ENCODE measurements at places on chromosomes 7 and 10. TPM values are rescaled to one million over a fixed set of nuclear protein-coding genes. Genes with fewer than 3 reads are reported as not detected.

Gene C7orf33
- not detected for total RNA-seq

DNA sequence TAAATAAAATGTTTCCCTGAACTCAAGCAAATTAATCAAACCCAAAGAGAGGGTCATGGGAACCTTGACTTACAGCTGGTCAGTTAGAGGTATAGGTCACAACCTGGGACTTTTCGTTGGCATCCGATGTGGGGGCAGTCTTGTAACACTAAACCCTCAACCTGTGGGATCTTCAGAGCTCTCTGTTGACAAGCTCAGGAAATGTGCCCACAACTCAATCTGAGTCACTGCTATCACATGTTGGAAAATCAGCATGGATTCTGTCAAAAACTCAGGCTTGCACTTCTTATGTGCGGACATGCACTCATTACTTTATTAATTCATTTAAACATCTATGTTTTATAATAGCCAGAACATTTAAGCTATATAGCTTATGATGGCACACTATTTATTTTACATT is 424.6 kb upstream of the SORCS1 start:
- no peaks in the 10 kb centered on the region for H3K4me1 ChIP-seq
- H3K4me3 ChIP-seq, result no peak overlapping the region
- no peak overlapping the region for H3K27ac ChIP-seq
- no peaks in the 10 kb centered on the region for H3K36me3 ChIP-seq
- H3K27me3 ChIP-seq, result no peaks in the 10 kb centered on the region
- DNase-seq, result no peak

DNA sequence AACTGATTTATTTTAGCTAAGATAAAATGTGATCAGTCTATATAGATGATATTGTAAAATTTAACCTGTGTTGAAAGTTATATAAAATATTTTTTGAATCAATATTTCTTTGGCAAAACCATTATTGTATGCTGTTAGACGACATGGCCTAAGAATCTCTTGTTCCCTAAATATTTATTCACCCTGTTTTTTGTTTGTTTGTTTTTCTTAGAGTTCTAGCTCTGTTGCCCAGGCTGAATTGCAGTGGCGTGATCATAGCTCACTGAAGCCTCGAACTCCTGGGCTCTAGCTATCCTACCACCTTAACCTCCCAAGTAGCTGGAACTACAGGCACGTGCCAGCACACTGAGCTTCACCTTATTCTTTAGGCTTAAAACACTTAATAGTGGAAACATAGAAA is 410.7 kb downstream of the ARL4A start:
- no peak overlapping the region for H3K4me3 ChIP-seq
- H3K27me3 ChIP-seq, result no peaks in the 10 kb centered on the region
- H3K36me3 ChIP-seq, result no peaks in the 10 kb centered on the region
- no peaks in the 10 kb centered on the region for H3K4me1 ChIP-seq

- DNase-seq, result no peak
- H3K4me3 ChIP-seq, result no peak overlapping the region
- no peak overlapping the region for H3K27ac ChIP-seq
- no peaks in the 10 kb centered on the region for H3K27me3 ChIP-seq
- peaks cover 6% of the 10 kb centered on the region for H3K4me1 ChIP-seq
- peaks cover 22% of the 10 kb centered on the region for H3K36me3 ChIP-seq
Measured at GRCh38 chr10:15642095-15642494, 77.6 kb downstream of the ITGA8 start.

Gene AZGP1
- total RNA-seq, result 1.3 TPM

DNA sequence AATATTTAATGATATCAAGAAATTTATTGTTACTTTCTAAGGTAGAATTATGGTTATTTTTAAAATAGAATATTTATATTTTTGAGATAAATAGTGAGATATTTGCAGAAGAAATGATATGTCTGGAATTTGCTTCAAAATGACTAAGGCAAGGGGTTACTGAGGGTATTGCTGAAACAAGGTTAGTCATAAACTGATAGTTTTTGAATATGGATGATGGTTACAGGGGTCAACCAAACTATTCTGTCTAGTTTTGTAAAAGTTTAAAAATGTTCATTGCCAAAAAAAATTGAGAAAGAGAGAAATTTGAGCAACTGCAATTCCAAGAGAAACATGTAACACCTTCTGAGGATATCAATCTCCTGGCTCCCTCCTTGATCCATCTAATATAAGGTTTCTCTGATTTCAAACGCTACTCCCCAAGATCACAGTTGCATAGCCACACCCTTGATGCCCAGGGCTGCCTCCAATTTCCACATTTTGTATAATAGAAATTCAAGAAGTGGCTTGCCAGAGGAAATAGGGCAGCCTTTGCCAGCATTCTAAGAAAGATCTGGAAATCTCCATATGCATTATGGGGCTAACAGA is 159.4 kb upstream of the NAMPT start:
- DNase-seq, result no peak
- H3K4me3 ChIP-seq, result no peak overlapping the region
- no peaks in the 10 kb centered on the region for H3K4me1 ChIP-seq
- H3K27me3 ChIP-seq, result no peaks in the 10 kb centered on the region
- H3K36me3 ChIP-seq, result no peaks in the 10 kb centered on the region
- no peak overlapping the region for H3K27ac ChIP-seq

DNA sequence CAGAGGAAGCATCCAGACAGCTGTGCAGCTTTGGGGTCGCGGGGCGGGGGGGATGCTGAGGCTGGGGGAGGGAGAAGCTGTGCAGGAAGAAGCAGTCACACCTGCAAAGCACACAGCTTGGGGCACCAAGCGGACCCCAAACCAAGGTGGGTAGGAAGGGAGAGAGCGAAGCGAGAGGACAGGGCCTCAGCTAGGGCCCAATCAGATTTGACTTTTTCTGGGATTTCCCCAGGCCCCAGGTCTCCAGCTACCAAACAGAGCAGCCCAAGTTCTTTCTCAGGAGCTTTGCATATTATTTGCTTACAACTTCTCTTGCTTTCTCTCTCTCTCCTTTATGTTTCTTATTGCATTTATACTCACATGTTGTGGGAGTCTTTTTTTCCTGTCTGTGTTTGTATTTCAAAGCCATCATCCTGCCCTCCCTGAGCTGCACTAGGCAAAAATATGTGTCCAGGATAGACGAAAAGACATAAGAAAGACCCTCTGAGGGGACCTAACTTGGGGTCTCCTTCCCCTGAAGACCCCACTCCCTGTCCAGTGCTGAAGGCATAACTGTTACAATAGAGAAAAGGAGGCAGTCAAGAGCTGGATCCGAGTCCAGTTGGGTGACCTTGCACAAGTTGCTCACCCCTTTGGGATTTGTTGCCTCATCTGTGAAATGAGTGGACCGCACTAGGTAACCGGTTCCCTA is 50.6 kb upstream of the SMNDC1 start:
- no peaks in the 10 kb centered on the region for H3K27me3 ChIP-seq
- DNase-seq, result no peak
- H3K27ac ChIP-seq, result no peak overlapping the region
- H3K36me3 ChIP-seq, result no peaks in the 10 kb centered on the region

Gene TRIM50
- total RNA-seq, result 2.2 TPM
